ENCODE measurements at places on chromosomes 1 and 21.

- DNase-seq, result peak; percentile 33
Observed at GRCh38 chr1:213374369-213374768, 323.3 kb downstream of the RPS6KC1 start.

- no peak for DNase-seq
Observed at GRCh38 chr1:236716160-236716559, 29.9 kb downstream of the ACTN2 start.

DNA sequence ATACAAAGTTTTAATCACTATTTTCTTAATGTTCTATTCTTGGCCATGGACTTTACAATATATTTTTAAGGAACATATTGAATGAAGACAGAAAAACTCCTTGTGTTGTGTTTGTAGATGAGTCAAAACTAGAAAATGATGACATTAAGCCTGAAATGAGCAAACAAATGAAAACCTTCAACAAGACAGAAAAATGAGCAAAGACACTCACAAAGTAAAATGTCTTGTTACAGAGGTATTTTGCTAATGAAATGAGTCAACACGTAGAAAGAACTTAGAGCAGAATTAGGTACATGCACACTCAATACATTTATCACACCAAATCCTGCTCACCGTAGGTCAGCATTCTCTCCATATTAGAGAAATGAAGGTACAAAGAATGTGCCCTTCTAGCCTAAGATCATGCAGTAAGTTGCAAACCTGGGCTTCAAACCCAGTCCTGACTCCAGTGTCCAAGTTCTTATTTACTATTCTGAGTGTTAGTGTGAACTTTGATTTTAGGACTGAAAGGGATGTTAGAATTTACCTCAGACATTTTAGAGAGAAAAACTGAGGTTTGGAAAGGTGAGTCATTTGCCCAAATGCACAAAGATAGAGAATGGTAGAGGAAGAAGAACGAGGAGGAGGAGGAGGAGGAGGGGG is 133.9 kb upstream of the SGIP1 start:
- no peak for DNase-seq

GRCh38 chr1:160162931-160163330 is 11.5 kb downstream of the ATP1A4 start:
- DNase-seq, result no peak

DNA sequence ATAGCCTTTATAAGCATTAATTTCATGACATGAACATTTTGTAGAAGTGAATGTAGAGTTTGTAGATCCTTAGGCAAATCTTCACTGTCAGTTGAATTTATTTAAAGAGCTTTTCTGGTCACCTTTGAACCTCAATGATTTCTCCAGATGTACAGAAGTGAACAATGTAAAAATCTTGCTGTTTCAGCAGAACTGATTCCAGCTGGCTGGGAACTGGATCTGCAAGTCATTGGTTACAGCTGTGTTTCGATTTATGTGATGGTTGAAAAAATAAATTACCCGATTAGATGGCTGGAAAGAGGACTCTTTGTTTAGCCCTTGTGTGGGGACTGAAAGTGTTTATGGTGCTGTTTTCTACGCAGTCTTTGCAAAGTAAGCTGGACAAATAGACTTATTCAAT is 849.8 kb downstream of the USP25 start:
- no peak for DNase-seq

GRCh38 chr1:180966312-180966711 is 53.6 kb downstream of the KIAA1614 start:
- DNase-seq, result no peak
